ENCODE measurements at places on chromosomes 5 and 9.

- DNase-seq, result no peak
These were observed 216.1 kb downstream of the ACTL7B start for GRCh38 chr9:108639696-108640095.

DNA sequence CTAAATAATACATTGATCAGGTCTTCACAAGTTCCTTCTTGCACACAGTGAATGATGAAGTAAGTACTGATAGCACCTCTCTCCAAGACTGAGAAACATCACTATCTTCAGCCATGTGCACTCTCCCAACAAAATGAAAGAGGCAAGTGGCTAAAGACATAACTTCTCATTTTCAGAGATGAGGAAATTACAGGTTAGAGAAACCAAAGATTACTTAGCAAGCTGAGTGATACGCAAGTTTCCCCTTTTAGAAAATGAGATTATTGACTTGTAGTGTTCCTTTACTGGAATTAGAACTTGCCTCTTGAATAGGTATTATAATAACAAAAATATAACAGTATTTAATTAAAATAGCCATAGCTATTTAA, 21.6 kb downstream of the CEMIP2 start:
- no peak for DNase-seq

DNA sequence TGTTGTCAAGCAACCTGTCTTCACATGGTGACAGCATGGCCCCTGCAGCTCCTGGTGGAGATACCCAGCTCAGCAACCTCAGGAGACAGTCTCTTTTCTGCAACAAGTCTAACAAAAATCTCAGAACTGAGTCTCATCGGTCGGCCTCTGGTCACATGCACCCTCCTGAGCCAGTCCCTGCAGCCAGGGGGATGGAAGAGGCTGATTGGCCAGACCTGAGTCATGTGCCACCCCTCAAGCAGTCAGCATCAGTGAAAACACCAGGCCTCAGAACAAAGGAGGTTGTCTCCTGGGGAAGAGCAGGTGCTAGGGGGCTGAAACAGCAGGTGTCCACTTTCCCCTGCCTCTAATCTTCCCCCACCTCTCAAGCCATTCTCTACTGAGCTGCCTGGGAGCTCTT, 54.4 kb downstream of the SMIM23 start:
- no peak for DNase-seq

DNA sequence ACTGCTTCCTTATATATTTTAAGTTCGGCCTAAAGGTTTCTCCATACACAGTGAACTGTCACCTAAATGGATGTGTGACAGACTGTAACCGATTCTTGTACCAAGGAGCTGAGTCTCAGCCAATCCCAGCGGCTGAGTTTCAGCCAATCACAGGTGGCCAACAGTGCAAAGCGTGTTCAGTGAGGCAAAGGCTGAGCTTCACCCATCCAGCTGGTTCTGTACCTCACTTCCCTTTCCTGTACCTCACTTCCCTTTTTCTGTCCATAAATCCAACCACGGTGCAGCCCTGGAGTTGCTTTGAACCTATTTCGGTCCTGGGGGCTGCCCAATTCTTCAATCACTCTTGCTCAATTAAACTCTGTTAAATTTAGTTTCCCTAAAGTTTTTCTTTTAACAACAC, 15.7 kb upstream of the TBC1D9B start:
- DNase-seq, result peak; percentile 38

GRCh38 chr9:138064547-138064946, 187.0 kb downstream of the CACNA1B start:
- DNase-seq, result no peak

GRCh38 chr5:177347699-177348098, 3.8 kb downstream of the LMAN2 start:
- DNase-seq, result no peak

- DNase-seq, result no peak
These were observed 8.9 kb downstream of the DAB2IP start for GRCh38 chr9:121660367-121660766.

DNA sequence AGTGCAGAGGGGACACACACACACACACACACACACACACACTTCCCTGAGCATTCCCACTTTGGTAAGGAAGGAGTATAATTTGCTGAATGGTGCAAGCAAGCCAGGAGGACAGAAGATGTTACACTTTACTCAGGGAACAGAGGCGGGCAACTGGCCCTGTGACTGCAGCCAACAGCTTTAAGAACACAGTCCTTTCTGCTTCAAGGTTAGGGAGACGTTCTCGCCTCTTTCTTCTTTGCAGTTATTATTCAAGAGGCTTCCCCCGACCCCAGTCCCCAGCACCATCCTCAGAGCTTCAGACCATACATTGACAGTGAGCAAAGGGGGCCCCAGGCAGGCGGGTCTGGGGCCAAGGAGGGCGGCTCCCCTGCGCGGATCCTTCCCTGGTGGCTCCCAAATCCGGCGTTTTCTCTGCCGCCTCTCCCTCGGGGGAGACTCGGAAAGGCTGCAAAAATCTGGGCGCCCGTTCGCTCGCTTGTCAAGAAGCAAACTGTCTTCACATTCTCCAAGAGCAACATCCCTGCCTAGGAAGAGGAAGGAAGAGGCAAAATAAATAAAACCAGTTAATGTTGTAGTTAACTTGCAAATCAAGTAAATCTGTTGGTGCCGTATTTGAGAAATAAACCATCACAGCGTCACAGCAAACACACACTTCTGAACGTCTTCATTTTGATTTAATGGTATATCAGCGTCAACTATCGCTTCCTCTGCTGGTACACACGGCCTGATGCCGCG, 3.8 kb upstream of the LHX2 start:
- DNase-seq, result no peak

DNA sequence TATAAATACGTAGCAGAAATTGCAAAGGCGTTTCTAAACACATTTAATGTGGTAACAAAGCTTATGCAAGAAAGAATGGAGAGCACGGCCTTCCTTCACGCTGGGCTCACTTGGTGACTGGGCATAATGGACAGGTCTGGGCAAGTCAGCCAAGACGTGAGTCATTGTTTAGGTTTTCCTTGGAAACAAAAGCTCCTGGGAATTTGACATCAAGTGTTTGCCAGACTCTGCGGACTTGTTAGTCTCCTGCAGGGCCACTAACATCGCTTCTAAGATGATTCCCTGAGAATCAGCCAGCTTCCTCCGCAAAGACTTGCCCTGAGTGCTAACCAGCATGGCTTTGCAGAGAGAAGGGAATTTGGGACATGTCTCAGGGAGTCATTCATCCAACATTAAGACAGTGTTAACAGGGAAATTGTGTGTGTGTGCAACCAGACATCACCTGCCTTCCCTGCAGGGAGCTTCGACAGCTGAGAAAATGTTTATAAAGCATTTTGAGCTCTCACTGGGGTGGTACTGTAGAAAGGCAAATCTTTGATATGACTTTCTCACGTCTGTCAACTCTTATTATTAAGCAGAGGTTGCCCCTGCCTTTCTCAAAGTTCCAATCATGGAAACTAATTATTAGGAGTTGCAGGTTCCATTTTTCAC, 182.5 kb downstream of the NTRK2 start:
- no peak for DNase-seq

DNA sequence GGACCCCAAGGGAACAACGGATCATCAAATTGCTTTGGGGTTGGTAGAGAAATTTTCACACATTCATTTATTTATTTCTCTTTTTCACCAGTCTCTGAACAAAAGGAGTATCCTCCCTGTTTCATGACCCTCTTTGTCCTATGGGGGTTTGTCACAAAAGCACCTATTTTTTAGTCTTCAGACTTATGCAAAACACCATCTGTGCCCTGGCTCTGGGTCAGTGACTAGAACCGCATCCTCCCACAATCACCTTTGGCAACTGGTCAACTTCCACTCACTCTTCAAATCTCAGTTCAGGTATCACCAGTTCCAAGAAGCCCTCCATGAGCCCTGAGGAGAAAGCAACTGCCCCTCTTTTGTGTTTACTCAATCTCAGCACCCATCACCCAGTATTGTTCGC, 395.7 kb downstream of the CDK5RAP2 start:
- DNase-seq, result no peak

- DNase-seq, result no peak
These were observed 101.6 kb downstream of the RFK start for GRCh38 chr9:76292658-76293057.

DNA sequence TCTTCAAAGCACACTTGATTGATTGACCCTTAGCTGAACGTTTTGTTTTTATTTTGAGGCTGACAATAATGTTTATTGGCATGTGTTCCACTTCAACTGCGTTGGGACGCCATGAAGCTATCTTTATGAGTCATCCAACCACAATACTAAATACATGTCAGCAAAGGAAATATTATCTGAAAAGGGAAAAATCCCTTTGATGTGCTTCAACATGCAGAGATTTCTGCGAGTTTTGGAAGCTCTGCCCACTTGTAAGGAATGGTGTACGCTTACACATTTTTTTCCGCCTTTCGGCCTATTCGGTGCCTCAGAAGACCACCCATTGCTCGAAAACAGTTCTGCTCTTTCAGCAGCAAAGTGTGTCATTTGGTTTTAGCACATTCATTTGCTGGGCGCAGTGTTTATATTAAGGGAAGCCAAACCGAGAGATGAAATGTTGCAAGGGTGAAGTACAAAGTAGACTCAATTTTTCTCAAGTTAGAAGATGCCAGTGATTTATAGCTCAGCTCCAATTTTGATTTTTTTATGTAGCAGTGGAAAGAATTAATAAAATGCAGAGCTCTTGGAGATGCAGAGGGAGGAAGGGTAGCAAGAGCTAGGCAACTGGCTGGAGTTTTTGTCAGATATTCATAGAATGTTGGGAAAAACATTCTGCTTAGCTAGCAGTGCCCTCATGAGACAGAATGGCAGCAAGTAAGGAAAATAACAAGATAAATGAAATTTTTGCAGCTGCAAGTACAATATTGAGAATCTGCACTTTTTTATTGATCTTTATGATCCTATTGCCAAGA, 68.9 kb downstream of the PRDM6 start:
- DNase-seq, result no peak

- DNase-seq, result no peak
These were observed 420.3 kb downstream of the GABRG2 start for GRCh38 chr5:162487528-162488525.

DNA sequence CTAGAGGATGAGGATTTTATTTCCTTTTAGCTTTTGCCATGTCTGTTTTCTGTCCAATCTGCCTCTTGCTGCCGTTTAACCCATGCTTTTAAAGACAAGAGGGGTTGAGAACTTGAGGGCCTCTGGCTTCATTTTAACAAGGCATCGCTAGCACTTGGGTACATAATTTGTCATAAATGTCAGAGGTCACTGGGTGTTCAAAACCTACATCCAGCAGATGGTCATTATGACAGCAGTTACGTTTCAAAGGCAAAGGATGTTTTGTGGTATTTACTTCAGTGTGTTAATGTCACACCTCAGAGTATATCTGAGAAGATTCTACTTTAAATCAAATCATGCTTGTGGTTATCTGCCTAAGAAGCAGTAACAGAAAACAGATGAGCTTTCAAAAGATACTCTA, 918.3 kb downstream of the NR2F1-AS1 start:
- no peak for DNase-seq

DNA sequence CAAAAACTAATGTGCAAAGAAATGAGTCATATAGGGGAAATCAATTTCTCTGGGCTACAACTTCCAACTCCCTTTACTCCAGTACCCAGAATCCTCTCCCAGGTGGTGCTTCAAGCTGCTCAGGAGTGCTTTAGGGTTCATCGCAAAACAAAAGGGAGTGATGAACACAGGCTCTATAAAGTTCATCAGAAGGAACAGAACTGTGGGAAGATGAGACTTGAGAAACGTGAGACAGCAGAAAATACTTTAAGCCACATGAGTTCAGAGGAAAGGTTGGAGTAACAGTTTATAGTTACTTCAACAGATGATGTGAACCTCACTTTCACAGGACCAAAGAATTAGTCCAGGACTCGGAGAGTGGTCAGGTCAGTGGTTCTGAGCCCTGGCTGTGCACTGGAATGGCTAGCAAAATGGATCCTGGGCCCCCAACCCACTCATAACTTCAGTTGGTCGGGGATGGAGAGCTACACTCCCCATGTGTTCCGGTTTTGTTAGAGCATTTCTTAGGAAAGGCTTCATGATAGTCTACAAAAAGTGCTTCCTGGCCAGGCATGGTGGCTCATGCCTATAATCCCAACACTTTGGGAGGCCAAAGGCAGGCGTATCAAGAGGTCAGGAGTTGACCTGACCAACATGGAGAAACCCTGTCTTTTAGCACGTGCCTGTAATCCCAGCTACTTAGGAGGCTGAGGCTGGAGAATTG, 4.3 kb downstream of the RPL12 start:
- no peak for DNase-seq

- no peak for DNase-seq
These were observed 10.9 kb upstream of the LAMC3 start for GRCh38 chr9:130997925-130998596.

DNA sequence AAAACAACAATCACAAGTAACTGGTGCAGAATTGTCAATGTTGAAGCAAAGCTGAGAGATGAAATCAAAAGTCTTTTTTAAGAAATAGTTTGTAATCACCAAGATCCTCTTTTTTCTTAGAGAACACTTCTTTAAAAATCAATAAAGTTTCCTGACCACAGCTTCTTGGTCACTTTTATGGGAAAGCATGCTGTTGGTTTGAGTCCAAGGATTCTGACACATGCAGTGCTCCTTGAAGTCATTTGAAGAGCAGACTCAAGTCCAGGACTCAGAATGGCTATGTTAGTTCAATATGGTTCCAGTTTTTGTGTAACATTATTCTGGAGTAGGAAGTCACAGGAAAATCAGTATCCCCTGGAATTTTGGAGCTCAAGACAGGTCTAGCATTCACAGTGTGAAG, 480.6 kb downstream of the NR2F1-AS1 start:
- no peak for DNase-seq
